ENCODE measurements at places on chromosomes 3 and 15.

GRCh38 chr3:167843886-167844285 is 108.4 kb downstream of the SERPINI1 start:
- no peak for DNase-seq

GRCh38 chr15:77059786-77060361 is 11.0 kb downstream of the TSPAN3 start:
- DNase-seq: no peak

- no peak for DNase-seq
Measured at GRCh38 chr3:4474683-4475490, 7.8 kb upstream of the SUMF1 start.

- no peak for DNase-seq
Measured at GRCh38 chr3:28140664-28141063, 100.8 kb upstream of the CMC1 start.

- no peak for DNase-seq
Measured at GRCh38 chr3:163362151-163362550, 1716.1 kb downstream of the SI start.

DNA sequence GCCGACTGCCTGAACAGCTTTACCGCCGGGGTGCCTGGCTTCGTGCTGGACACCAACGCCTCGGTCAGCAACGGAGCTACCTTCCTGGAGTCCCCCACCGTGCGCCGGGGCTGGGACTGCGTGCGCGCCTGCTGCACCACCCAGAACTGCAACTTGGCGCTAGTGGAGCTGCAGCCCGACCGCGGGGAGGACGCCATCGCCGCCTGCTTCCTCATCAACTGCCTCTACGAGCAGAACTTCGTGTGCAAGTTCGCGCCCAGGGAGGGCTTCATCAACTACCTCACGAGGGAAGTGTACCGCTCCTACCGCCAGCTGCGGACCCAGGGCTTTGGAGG is 815 bp downstream of the SPINT1 start:
- DNase-seq: no peak

- DNase-seq: no peak
Measured at GRCh38 chr3:149089395-149089794, 3.1 kb upstream of the HLTF start.

DNA sequence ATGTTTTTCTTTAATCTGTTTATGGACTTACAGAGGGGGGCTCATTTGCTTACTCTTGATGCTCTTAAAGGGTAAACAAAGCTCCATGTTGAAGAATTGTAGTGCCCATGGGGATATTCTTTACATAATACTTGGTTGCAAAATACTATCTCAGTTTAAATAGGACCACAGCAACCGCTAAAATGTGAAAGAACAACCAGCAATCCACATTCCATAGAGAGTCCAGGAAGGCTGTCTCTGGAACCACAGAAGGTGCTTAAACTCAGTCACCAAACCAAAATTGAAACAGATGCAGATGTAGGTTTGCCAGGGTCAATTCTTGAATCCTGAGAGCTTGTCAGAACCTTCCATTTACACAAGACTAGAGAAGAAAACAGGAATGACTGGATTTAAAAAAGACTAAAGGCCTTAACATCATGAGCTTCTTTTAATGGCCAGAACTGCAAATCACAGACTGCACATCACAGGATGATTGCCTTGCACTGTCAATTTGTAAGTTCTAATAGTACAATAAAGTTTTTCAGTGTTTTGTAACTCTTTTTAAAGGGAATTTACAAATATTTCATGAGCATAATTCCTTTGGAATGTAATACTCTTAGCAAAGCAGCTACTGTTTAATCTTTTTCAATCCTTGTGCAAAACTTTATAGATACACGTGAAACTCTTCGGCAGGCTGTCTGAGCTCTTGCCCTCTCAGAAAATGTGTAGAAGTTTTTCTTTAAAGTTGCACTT is 661.6 kb downstream of the SI start:
- no peak for DNase-seq

DNA sequence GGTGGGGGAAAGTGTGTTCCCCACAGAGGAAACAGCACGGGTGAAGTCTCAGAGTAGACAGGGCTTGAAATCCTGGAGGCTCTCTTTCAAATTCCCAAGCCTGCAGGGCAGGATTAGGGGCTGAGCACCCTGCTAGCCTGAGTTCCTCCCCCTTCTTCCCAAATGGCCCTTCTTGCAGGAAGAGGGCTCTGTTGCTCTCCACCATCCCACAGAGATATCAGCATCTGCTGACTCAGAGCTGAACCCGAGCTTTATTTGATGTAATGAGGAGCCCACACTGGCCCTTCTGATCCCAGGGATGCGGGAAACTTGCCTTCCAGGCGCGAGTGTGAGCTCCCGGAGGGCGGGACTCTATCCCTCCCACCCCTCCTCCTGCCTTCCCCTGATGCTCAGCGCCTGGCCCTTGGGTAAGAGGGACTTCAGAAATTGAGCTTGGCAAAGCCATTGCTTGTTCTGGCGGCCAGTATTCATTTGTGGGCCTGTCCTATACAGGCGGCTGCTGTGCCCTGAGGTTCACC is 1.4 kb upstream of the STRA6 start:
- no peak for DNase-seq

GRCh38 chr15:80480909-80481308 is 76.7 kb downstream of the ARNT2 start:
- no peak for DNase-seq

DNA sequence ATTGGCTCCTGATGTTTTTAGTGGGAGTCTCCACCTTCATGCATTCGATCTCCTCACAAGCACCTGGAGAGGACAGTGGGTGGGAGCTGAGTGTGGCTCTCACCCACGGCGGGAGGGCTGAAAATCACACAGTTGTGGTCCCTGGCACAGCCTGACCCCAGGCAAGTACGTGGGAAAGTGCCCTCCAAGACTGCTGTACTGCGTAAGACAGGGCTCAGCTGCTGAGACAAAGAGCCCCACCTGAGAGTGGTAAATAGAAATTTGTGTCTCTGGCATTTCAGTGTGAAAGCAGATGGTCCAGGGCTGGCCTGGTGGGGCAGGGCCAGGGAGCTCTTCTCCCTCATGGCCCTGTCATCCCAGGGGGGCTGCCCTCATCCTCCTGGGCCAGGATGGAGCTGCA is 77.4 kb upstream of the IQSEC1 start:
- no peak for DNase-seq

DNA sequence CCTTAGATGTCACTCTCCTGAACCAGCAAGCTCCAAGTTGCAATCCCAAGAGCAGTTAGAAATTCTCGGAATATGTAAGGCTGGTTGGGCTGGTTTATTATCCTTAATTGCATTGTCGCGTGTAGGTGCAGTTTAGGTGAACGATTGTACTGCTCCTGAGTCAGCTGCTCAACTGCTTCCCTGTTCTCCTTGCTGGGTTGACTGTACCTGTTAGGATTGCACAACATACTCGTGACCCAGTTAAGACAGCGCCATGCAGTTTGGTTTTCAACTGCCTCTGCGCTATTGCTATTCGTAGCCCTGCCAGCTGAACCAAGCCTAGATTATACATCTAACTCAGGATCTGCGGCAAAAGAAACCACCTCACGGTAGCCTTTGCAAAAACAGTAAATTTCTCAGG is 41.0 kb downstream of the BCL2L10 start:
- no peak for DNase-seq

DNA sequence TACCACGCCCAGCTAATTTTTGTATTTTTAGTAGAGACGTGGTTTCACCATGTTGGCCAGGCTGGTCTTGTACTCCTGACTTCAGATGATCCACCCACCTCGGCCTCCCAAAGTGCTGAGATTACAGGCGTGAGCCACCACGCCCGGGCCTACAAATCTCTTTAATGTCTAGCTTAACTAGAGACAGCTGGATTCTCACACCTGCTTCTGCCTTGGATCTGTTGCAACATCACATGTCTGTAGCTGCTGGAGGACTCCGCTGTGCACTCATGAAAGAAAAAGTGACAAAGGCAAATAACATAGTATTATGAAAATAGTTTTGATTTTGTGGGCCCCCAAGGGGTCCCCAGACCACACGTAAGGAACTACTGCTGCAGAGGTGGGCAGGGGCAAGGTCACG is 85.9 kb downstream of the NCEH1 start:
- no peak for DNase-seq

Data from HuH-7.5 (cell line).